ENCODE measurements at places on chromosomes 1 and 21. TPM values are rescaled to one million over a fixed set of nuclear protein-coding genes. Genes with fewer than 3 reads are reported as not detected.

The RHEX gene
- not detected for polyA plus RNA-seq

The KLHDC9 gene
- polyA plus RNA-seq: 4.7 TPM

The GBP4 gene
- polyA plus RNA-seq: not detected

The UTS2 gene
- polyA plus RNA-seq: 0.13 TPM

The NCAM2 gene
- polyA plus RNA-seq: 4.1 TPM

The A3GALT2 gene
- polyA plus RNA-seq: not detected

The HEYL gene
- polyA plus RNA-seq: not detected

The NBPF15 gene
- 47.5 TPM for polyA plus RNA-seq

The HMCN1 gene
- 59.5 TPM for polyA plus RNA-seq

The RHCE gene
- polyA plus RNA-seq: 0.57 TPM

The MATN1 gene
- polyA plus RNA-seq: 0.23 TPM

The PER3 gene
- polyA plus RNA-seq: 7.3 TPM

The S100A7 gene
- not detected for polyA plus RNA-seq

The MYOM3 gene
- polyA plus RNA-seq: 0.05 TPM

The SPATA1 gene
- 1.6 TPM for polyA plus RNA-seq

The EFNA1 gene
- polyA plus RNA-seq: 14.4 TPM

The FCRLB gene
- polyA plus RNA-seq: 2.0 TPM

The MAGI3 gene
- polyA plus RNA-seq: 2.9 TPM

All from SK-N-SH (cell line).